ENCODE measurements at places on chromosomes 6 and 20.

GRCh38 chr20:7714549-7714948 is 225.7 kb downstream of the HAO1 start:
- no peak for DNase-seq

DNA sequence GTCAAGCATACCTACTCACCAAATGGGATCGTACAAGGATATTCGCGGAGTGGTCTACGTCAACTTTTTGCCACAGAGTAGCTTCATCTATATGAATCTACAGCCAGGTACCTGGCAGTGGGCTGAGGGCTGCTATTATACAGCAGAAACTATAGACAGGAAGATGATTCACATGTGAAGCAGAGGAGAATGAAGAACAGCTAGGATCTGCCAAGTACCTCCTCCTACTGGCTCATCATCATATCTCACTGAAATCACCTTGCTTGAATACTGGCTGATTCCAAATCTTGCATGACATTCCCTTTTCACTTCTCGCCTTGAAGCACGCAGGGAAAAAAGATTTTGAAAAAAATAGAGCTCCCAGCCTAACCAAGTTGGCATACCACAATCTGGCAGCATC is 488.7 kb upstream of the NRSN1 start:
- no peak for DNase-seq

DNA sequence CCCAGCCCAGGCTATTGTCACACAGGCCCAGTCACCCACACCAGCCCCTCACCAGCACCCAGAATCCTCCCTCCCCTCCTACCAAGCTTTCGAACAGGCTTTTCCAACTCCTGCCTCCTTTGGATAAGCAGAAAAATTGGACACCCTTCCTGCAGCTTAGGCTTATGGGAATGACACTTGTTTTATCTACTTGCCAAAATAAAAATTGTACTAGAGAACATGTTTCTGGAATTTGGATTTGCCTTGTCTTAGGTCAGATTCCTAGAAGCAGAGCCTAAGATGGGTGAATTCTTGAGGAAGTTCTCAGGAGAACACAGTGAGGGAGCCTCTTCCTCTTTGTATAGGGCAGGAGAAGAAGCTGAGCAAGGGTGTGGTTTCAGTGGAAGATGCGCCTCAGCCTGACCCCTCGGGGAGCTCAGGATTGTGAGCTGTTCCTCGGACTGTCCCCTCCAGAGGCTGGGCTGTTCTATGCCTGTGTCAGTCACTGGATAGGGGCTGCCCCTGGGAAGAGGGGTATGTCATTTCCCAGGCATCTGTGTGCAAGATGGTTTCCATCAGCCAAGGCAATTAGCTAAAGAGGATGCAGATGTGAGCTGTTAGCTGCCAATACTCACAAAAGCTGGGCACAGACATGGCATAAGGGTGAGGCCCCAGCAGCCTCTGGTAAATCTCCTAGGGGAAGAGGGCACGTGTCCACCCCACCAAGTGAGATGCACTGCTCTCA is 33.9 kb downstream of the ITPR3 start:
- no peak for DNase-seq

DNA sequence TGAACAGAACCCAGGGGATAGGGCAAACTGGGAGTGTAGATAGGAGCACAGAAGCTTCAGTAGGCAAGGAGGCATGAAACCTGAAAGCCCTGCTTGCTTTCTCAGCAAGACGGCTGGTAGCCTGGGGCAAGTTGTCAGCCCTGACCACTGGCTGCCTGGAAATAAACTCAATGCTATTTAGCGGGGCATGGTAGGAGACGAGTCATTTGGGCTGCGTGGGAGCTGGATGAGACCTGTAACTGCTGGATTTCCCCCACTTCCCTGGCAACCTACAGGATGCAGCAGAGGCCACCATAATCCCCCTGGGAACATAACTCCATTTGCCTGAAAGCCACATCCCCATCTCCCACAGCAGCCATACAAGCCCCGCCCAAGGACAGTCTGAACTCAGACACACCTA is 332.6 kb upstream of the TBX18 start:
- no peak for DNase-seq

DNA sequence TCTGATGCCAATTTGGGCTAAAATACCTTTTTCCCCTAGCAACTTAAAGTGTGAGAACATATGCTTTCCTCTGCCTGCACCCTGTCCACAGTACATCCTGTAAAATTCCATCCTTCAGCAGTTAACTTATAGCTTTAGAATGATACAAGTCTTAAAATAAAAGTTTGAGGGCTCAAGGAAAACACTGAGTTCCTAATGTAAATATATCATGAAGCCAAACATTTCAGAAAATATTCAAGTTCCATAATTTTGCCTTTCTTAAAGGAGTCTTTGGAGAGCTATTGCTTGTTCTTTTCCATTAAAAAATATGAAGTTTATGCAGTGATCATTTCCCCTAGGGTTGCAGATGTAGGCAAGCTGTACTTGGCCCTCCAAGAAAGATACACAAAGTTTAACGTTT is 303.8 kb downstream of the COL12A1 start:
- no peak for DNase-seq

- no peak for DNase-seq
Observed at GRCh38 chr6:39360378-39360777, 37.9 kb upstream of the KCNK16 start.

- no peak for DNase-seq
Observed at GRCh38 chr6:98498866-98499265, 335.5 kb upstream of the POU3F2 start.

Measured in activated CD8-positive, alpha-beta memory T cell treated with anti-CD3 and anti-CD28 coated beads for 4 hours (primary cell).